ENCODE measurements at places on chromosomes 7 and 10. TPM values are rescaled to one million over a fixed set of nuclear protein-coding genes. Genes with fewer than 3 reads are reported as not detected.

NRG3 gene
- total RNA-seq: not detected

ADRA2A gene
- total RNA-seq: 115 TPM

SPDYE6 gene
- total RNA-seq: not detected

DNA sequence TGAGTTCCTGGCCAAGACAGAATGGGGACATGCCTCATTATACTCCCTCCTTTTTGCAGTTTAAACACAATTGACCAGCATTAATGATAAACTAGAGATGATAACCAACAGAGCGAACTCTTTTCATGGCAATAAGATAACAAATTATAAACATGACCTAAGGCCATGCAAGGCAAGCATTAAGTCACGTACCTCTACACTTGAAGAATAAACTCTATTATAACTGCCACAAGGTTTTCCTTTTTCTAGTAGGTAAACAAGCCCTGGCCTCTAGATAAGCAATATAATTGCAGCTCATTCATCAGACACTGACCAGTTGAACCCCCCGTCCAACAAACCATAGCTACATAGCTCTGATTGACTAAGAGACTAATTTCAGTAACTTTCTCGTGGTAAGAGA is 767.0 kb downstream of the GRM8 start:
- DNase-seq: no peak

- no peak for DNase-seq
Observed at GRCh38 chr10:51768886-51769465, 69.6 kb upstream of the CSTF2T start.

DNA sequence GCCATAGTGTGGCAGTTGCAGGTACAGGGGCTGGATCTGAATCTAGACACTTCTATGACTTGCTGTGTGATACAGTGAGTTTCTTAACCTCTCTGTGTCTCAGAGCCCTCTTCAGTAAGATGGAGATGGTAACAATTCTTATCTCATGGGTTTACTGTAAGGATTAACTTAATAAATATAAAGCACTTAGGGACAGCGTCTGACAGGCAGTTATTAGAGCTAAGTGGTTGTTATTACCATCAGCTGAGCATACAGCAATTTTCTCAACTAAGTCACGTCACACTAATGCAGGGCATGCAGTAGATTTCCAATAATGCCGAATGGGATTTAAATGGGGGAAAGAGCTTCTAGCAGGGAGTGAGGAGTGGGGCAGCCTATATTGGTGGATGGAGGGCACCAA is 162.6 kb downstream of the SH2D4B start:
- DNase-seq: no peak
